ENCODE measurements at places on chromosomes 2 and 18.

GRCh38 chr2:207139552-207139951 is 26.2 kb downstream of the KLF7 start:
- peak; percentile 86 for DNase-seq

DNA sequence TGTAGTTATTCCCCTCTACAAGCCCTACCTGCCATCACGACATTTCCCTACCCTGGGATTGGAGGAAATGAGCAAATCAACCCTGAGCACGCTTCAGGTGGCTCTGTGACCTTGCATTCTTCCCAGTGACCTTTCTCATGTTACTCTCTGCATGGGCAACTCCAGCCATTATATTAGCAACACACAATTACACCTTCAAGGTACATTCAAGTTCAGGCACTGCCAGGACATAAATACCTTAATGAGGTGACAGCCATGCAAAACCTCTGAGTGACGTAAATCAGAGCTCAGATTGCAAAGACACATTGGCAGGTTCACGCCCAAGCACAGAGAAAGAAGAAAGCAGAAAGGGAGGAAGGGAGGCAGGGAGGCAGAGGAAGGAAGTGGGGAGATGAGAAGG is 68.7 kb upstream of the ALK start:
- no peak for DNase-seq

- DNase-seq: no peak
Measured at GRCh38 chr2:170113168-170113894, 64.6 kb upstream of the MYO3B start.

DNA sequence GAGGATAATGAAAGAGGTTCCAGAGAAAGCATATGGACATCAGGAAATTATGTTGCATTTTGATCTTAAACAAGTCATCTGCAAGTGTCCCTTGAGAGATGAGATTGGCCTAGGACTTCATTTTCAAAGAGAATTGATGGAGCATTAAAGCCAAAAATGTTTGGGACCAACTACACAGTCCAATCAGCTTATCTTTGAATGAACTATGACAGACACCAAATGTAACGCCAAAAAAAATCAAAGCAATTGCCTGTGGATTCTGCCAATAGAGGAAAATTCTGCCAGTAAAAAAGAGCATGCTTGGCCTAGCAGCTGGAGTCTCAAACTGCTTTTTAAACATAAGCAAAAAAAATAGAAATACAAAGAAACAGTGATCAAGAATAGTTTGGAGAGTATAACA is 594.5 kb upstream of the CHAC2 start:
- DNase-seq: no peak

DNA sequence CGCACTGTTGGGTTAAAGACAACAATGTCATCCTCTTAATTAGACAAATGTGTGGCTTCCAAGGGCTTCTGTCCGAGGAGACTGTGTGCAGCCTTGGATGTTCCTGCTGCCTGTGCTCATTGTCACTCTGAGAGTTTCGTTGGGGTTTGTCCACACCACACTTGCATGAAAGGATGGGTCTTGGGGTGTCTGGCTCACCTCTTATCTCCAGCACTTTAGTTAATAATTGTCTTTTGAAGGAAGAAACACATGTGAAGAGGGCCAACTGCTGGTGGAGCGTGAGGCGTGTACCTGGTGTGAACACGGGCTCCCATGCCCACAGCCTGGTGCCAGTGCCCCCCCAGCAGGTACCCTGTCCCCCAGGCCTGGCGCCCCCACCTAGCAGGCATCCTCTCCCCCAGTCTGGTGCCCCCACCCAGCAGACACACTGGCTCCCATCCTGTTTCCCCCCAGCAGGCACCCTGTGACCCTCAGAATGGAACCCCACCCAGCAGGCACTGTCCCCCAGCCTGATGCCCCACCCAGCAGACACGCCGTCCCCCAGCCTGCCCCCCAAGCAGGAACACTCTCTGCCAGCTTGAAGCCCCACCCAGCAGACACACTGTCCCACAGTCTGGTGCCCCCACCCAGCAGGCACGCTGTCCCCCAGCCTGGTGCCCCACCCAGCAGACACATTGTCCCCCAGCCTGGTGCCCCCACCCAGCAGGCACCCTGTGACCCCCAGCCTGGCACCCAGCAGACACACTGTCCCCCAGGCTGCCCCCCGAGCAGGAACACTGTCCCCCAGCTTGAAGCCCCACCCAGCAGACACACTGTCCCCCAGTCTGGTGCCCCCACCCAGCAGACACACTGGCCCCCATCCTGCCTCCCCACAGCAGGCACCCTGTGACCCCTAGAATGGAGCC is 96.3 kb upstream of the TMEM18 start:
- DNase-seq: no peak

GRCh38 chr2:109199790-109200189 is 70.8 kb downstream of the SH3RF3 start:
- no peak for DNase-seq

- no peak for DNase-seq
Measured at GRCh38 chr18:48959921-48960920, 9.5 kb upstream of the SMAD7 start.

GRCh38 chr18:10750191-10751035 is 224.6 kb downstream of the NAPG start:
- no peak for DNase-seq
